Fibroblast of pulmonary artery (primary cell): ENCODE measurements at places on chromosomes 4 and X.

DNA sequence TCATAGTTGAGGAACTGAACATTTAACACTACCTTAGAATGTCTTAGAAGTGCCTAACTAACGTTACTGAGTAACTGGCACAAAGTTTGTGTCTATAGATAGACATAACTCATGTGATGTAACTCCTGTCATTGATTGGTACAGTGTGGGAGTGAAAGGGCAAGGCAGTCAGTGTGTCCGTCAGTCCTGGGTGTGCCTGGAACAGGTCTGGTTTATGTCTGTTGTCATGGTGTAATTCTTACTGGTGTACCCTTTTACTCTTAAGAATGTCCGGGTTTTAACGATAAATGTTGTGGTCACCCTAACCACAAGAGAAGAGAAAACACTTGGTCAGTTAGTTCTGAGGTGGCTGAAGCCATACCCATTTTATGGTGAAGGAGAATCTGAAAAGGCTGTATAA, 93.1 kb upstream of the ESX1 start:
- DNase-seq, result peak; percentile 59

GRCh38 chrX:33045882-33046281, 165.5 kb downstream of the DMD start:
- DNase-seq, result no peak

GRCh38 chrX:66918511-66918910, 279.6 kb upstream of the EDA2R start:
- DNase-seq, result no peak

DNA sequence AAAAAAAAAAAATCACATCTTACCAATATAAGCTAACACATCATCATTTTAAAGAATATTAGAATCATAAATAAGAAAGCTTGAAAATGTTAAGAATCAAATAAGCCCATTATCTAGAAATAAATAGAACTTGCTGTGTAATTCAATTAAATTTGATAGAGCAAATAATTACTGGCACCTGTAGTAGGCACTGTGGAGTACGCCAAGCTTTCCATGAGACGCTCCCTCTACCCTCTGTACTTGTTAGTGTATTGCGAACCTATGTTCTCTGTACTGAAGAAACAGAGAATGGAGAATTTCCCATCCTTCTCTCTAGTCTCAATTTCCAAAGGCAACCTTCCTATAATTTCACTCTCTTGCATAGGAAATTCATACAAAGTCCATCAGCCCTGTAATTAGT, 61.7 kb upstream of the HAND2 start:
- no peak for DNase-seq

- no peak for DNase-seq
Measured at GRCh38 chr4:162364651-162365050, 200.9 kb upstream of the FSTL5 start.

- DNase-seq, result no peak
Measured at GRCh38 chrX:148813422-148813821, 313.0 kb downstream of the AFF2 start.

DNA sequence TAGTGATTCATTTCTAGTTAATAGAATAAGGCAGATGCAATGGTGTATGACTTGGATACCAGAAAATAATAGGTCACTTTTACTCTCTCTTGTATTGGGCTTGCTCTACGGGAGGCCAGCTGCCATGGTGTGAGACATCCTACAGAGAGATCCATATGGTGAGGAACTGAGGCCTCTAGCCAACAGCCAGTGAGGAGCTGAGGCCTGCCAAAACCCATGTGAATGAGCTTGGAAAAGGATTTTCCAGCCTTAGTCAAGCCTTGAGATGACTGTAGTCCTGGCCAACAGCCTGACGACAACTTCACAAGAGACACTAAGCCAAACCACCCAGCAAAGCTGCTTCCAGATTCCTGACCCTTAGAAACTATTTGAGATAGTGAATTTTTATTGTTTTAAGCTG, 1300.2 kb downstream of the RAPGEF2 start:
- DNase-seq, result no peak

DNA sequence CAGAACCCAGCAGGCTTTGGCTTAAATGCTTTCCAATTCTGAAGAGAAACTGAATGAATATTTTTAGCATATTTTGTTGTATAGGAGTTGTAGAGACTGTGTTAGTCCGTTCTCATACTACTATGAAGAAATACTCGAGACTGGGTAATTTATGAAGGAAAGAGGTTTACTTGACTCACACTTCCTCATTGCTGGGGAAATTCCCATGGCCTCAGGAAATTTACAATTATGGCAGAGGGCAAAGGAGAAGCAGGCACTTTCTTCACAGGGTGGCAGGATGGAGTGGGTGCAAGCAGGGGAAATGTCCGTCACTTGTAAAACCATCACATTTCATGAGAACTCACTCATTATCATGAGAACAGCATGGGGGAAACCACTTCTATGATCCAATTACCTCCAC, 291.7 kb downstream of the PACRGL start:
- DNase-seq, result no peak

DNA sequence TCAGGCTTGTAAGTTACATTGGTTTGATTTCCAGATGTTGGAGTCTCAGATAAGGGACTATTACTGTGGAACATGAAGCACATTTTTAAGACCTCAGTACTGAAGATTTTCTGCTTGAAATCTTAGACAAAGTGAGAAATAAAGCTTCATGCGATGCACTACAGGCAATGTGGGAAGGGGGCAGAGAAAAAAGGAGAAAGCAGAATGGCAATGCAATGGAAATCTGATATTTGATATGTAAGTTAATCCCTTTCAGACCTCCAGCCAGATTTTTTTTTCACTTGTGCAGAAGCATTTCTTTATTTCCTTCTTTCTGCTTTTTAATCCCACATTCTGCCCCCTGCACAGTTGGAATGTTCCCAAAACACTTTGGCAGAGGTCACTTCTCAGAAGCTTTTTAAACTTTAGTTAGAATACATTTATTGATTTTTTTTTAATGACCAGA, 174.3 kb downstream of the ADGRL3 start:
- peak; percentile 41 for DNase-seq

DNA sequence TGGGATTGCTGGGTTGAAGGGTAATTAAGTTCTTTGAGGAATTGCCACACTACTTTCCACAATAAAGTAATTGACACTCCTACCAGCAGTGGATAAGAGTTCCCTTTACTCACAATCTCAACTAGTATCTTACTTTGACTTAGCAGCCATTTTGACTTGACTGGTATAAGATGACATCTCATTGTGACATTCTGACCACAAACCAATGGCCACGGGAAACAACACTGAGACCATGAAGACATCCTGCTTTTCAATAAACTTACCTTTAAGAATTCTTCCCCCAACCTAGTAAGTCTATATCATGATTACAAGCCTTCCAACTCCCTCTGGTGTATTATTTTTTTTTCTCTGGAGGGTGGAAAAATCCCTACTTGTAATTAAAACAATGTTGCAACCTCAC, 66.9 kb upstream of the WDR1 start:
- no peak for DNase-seq
